ENCODE measurements at places on chromosomes 2 and 18.

- DNase-seq, result no peak
Measured at GRCh38 chr2:64804651-64805050, 150.9 kb upstream of the SERTAD2 start.

- DNase-seq, result no peak
Measured at GRCh38 chr2:215536510-215536909, 100.6 kb upstream of the FN1 start.

- no peak for DNase-seq
Measured at GRCh38 chr2:170554278-170554955, 160.7 kb upstream of the SP5 start.

DNA sequence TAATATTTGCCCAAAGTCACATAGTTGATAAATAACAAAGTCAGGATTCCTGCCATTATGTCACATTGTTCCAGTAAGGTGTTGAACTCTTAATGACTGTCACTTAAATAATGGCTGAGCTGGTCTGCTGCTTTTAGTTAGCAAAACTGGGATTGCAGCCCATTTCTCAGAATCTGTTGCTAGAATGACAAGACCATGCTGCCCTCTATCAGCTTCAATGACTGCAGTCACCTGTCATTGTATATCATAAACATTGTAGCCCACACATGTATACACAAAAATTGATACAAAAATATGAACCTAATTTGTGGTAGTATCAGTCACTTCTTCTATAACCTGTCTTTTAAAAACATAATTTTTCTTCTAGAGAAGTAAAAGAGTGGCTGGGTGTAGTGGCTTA lies 121.1 kb downstream of the FAM161A start:
- no peak for DNase-seq
